ENCODE measurements at places on chromosomes 16 and 17.

DNA sequence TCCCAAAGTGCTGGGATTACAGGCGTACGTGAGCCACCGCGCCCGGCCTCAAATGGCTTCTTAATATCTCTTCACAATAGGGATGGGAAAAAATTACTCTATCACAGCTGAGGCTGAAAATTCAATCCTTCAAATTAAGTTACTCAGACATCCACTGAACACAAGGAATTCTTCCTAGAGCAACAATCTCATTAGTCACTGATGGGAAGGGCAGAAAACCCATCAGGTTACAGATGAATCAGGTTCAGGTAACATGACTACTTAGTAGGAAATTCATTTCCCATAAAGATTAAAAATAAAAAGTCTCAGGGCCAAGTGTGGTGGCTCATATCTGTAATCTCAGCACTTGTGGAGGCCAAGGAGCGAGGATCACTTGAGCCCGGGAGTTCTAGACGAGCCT lies 42.5 kb upstream of the ABR start:
- DNase-seq: no peak

DNA sequence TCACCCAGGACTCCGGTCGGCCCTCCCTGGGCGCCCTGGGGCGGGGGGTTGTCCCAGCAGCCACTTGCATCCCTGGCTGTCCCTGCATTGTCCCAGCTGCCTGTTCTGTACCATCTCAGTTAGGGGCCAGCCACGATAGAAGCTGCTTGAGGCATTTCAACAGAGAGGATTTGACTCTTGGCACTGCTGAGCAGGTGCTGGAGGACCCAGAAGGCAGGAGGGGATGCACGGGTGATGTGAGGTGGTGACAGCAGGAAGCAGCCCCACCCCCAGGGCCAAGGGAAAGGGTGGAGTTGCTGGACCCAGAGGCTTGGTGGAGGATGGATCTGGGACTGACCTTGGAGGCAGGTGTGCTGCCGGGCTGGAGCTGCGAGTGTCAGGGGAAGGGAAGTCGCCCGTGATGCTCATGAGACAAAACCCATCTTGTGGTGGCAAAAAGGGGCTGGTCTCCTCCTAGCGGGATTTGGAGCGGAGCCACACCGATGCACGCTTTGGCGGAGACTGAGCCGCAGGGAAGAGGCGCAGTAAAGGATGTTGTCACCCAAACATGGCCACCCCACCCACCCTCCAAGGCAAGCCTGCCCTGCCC lies 188.0 kb upstream of the GSE1 start:
- DNase-seq: no peak

- DNase-seq: no peak
Measured at GRCh38 chr17:74758848-74759168, 10.4 kb downstream of the NHERF1 start.

DNA sequence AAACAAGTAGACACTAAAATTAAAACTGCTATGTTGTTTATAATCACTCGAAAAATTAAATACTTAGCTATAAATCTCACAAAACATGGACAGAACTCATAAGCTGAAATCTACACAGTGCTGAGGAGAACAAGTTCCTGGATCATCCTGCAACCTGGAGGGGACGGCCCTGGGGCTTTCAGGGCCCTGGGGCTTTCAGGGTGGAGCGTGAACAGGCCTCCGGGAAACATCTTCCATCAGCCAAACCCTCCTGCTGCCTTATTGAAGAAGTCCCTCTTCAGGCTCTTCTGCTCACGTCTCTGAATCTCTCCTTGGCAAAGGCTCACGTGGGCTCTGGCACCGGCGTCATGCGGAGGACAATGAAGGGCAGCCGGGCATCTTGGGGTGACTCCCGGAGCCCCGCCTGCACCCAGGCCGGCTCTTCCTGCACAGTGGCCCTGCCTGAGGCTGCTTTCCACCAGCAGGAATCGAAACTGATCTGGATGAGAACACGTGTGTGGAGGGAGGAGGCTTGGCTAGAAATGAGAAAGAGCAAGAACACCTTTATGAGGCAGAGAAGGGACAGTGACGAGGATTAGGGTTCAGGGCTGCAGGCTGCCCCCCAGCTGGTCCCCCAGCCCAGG lies 127.3 kb downstream of the CDRT15L2 start:
- DNase-seq: no peak

GRCh38 chr17:79176792-79177601 lies 102.4 kb downstream of the ENGASE start:
- no peak for DNase-seq

- DNase-seq: no peak
Measured at GRCh38 chr17:8332688-8333087, 7.0 kb upstream of the ODF4 start.

GRCh38 chr17:70106551-70106950 lies 31.5 kb downstream of the KCNJ16 start:
- DNase-seq: no peak
